ENCODE measurements at places on chromosomes 4 and X. TPM values are rescaled to one million over a fixed set of nuclear protein-coding genes. Genes with fewer than 3 reads are reported as not detected.

TGIF2LX gene
- total RNA-seq = not detected

DNA sequence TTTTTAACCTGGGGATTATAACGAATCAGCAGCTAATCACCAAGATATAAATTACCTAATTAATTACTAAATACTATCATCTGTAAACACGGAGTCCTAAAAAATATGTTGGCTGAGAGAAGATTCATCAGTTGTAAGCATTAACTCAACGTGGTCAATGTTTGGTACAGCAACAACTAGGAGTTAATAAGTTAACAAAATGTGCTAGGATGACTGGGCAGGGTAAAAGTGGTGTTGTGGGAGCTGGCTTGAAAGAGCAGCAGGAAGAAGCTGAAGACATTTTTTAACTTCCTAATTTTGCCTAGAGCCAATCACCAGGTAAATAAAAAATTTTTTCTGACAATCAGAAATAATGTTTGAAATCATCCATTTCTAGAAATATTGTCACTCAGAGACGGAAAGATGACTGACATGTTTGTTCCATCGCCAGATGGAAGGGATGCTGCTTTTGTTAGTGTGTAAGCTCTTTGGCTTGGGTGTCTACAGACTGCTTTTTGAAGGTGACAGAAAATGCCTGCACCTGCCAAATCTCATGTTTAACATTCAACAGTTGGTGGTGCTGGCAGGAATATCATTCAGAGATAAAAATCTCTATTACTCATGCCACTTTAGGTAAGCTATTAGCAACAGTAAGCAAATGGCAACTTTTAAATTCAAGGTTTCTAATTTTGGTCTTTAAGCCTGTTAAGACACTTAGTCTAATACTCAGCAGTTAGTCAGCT lies 1126.9 kb downstream of the STPG2 start:
- no peak for DNase-seq

DNA sequence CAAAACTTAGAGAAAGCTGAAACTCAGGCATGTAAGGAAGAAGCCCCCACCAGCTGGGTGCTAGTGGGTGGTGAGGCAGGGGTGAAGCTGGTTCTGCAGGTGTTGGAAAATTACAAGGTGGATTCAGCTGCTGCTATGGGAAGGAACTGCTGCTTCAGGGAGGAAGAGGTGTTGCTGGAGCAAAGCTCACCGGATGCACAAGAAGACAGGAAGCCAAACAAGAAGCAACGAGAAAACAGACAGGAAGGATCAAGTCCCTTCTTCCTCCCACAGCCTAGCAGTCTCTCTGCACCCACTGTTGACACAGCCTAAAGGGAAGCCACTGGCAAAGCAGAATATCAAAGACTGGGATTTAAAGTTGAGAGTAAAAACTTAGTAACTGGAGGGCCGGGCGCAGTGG lies 100.2 kb upstream of the JADE1 start:
- no peak for DNase-seq

- no peak for DNase-seq
Measured at GRCh38 chr4:22428441-22428840, 87.4 kb downstream of the ADGRA3 start.

TRIM2 gene
- 20.2 TPM for total RNA-seq

GRCh38 chrX:149804102-149804501 lies 22.4 kb downstream of the MAGEA9 start:
- no peak for DNase-seq

GRCh38 chr4:152099981-152100378 lies 339.2 kb upstream of the GATB start:
- DNase-seq = no peak

GRCh38 chr4:142168181-142168580 lies 531.8 kb downstream of the IL15 start:
- DNase-seq = no peak

DNA sequence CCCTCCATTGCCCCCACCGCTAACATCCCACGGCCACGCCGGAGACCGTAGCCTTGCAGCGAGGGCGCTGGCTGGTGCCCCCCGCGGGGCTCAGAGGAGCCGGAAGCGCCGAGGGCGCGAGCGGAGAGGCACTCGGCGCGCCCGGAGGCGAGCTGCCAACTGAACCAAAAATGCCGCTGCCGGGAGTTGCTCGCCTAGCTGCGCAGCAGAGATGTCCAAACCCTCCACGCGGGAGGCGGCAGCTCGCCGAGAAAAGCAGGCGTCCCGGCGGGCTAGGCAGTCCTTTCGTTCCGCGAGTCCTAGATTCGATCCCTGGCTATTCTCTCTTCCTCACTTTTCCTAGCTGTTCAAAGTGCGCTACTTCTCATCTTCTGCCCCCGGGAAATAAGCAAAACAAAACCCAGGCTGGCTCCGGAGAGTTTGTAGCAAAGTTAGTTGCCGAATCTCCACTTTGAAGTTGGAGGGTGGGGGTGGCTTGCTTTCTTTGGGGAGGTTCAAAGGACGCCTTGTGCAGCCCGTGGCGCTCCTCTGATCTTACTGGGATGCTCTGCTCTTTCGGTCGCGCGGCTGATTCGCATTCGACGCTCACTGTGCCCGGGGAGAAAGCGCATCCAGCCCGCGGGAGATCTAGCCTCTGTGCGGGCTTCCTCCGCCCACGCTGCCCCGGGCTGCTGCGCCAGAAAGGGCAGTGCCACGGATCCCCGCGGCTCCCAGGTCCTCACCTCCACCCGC lies 723 bp downstream of the NKX6-1 start:
- DNase-seq = no peak

DNA sequence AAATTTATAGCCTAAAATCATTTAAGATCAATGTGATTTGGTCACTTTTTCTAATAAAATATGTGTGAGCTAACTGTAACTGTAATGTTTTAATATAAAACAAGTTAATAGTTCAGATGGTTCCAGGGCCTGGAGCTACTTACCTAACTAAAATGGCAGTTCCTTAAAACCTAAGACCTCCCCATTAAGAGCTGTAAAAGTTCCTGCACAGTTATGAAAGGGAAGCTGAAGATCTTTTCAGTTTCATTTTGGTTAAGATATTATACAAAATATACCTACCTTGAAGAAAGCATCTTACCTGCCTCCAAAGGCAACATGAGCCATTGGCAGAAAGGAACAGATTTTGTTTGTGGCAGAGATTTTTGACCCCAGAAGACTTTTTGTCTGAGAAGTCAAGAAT lies 30.1 kb downstream of the HPF1 start:
- DNase-seq = no peak

GRCh38 chr4:39341075-39341725 lies 25.0 kb downstream of the RFC1 start:
- no peak for DNase-seq

SUPT20HL1 gene
- not detected for total RNA-seq

Measured in left ventricle myocardium inferior (tissue), 1 donor.